ENCODE measurements at places on chromosomes 5 and 9.

DNA sequence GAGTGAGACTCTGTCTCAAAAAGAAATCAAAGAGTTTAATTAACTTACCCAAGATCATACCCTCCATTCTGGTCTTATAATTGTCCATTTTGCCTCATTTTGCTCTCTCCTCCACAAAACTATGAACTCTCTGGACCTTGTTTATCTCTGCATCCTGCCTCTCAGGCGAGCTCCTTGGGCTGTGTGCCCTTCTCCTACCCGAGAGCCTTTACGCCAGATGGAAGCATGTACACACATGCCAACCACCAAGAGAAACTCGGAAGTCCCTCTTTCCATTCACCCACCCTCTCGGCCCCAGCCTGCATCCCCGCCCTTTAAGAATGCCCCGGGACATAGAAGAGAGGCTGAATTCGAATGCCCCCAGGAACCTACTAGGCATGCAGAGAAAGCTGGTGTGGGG is 25.9 kb downstream of the CPLX2 start:
- DNase-seq: no peak

GRCh38 chr9:90964101-90965020 is 162.7 kb downstream of the SYK start:
- DNase-seq: no peak

- DNase-seq: no peak
Measured at GRCh38 chr5:9090381-9091026, 455.4 kb downstream of the SEMA5A start.

- no peak for DNase-seq
Measured at GRCh38 chr9:89766991-89767390, 162.2 kb downstream of the GADD45G start.

GRCh38 chr5:180013678-180014077 is 57.9 kb downstream of the RNF130 start:
- no peak for DNase-seq

DNA sequence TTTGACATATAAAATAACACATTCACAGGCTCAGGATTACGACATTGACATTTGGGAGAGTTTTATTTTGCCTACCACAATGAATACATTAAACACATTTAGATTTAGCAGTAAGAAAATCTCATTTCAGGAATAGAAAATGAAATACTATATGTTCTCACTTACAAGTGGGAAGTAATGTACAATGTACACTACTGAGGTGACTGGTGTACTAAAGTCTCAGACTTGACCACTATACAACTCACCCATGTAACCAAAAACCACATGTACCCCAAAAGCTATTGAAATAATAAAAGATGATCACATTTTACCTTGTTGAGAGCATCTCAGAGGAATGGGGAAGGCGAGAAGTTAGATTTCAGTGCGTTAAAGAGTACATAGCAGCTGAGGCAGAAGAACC is 1202.4 kb upstream of the SEMA6A start:
- DNase-seq: no peak

GRCh38 chr5:134127376-134127861 is 12.9 kb downstream of the TCF7 start:
- no peak for DNase-seq

DNA sequence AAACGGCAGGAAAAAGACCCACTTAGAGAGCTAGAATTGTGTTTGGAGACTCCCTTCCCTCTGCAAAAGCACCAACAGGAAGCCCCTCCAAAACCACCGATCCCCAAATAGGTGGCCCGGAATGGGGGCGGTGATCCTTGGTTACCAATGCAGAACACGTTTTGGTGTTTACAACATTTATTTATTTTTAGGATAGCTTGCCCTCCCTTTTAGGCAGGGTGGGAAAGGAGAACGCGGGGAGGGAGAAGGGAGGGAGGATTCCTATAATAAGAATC is 579 bp upstream of the NTRK2 start:
- DNase-seq: no peak

DNA sequence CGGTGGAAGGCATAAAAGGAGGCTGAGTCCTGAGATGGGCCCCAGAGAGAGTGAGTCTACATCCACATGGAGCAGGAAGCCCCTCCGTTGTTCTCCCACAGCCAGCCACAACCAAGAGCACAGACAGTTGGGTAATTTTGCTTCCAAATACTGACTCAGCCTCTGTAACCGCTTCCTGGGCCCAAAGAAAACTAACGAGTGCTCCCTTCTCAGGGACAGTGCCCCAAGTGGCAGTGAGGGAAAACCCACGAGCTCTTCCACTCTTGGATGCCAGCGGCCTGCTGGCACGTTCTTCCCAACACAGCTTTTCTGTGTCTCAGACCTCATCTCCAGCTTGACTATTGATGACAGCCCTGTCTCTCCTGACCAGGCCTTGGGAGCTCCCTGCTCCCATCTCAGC is 207.6 kb downstream of the FSTL4 start:
- no peak for DNase-seq

DNA sequence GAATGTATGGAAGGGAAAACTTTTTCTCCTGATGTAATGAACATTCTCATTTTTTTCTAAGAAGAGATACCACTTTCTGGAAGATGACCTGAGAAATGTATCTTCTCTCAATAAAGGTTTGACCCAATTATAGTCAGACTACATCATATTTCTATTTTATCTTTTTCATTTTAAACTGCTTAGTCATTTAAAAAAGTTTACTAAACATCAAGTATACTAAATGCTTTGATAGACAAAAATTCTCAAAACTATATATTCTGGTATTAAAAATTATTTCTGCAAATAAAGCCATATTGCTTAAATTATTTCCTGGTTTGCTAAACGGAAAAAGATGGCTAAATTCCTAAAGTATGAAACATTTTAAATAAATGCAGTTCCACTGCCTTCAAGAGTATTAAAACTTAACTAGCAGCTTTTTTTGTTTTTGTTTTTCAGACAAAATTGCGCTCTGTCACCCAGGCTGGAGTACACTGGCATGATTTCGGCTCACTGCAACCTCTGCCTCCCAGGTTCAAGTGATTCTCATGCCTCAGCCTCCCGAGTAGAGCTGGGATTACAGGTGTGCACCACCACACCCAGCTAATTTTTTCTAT is 37.1 kb downstream of the FBXW11 start:
- DNase-seq: no peak

DNA sequence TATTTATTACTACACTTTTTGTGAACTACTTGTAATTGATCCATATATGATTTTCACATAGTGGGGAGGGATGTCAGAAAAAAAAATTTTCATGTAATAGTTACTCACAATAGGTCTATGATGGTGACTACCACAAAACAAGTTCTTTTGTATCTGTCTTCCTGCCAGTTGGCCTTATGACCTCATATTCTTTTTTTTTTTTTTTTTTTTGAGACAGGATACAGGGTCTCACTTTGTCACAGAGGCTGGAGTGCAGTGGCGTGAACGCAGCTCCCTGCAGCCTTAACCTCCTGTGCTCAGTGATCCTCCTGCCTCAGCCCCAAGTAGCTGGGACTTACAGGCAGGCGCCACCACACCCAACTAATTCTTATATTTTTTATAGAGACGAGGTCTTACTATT is 10.9 kb downstream of the SEC24A start:
- no peak for DNase-seq

DNA sequence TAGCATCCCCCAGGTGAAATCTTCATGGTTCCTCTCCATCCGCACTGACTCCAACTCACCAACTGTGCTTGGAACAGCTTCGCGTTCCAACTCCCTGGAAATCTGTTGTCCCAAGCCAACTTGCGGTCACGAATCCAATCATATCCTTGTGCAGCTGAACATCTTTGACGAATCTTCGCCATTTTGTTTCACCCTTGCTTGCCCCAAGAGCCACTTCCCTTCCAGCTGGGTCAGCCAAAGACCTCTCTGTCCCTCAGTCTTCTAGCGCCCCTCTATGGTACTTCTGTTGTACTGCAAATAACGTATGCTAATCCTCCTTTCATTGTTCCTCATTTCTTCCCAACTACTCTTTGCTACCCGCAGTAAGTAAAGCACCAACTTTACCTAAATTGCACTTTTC is 61.0 kb upstream of the TARS1 start:
- peak; percentile 2 for DNase-seq

- peak; percentile 2 for DNase-seq
Measured at GRCh38 chr5:175418251-175418650, 25.7 kb downstream of the DRD1 start.

GRCh38 chr5:142499591-142500226 is 174.9 kb upstream of the SPRY4 start:
- no peak for DNase-seq

DNA sequence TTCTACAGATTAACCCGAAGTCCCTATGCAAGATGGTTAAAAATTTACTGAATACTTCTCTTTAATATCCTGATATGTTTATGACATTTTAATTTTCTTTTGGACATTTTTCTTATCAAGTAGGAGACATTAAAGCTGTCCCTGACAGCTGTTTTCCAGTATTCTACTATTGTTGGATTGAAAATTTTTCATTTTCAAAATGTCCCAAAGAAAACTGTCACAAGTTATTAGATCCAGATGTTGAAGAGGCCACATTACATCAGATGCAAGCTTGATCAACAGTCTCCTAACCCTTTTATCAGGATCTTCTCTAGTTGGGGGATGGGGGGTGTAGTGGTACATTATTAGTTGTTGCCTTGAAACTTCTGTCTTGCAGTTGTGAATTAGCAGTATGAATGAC is 1402.7 kb upstream of the DMAC1 start:
- DNase-seq: no peak

DNA sequence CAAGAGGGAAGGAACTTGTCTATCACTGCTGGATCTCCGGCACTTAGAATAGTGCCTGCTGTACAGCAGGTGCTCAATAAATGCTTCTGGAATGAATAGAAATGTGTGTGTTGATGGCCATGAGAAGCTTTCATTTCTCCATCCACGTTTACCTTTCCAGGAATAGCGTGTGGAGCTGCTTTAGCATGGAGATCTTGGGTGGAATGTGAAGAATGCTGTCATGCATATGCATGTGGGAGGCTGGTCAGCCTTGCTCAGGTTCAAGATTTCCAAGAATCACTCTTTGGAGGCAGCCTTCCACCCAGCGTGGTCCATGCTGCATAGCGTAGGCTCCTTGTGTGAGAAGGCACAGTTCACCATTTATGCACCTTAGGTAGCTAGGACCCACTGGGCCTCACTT is 19.2 kb downstream of the COL15A1 start:
- no peak for DNase-seq

DNA sequence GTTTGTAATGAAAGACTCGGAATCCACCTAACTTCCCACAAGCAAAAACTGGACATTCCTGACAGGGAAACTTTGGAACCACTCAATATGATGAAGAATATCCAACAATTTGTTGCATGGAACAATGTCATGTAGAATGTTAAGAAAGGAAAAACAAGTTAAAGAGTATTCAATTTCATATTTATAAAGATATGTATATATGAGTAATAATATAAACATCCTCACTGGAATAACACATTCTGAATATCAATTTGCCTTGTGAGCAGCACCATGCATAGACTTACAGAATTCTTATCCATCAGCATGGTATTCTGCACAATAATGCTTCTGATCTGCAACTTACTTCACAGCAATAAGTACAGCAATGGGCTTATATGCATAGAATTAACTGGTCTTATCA is 650.3 kb downstream of the SEMA5A start:
- DNase-seq: no peak

DNA sequence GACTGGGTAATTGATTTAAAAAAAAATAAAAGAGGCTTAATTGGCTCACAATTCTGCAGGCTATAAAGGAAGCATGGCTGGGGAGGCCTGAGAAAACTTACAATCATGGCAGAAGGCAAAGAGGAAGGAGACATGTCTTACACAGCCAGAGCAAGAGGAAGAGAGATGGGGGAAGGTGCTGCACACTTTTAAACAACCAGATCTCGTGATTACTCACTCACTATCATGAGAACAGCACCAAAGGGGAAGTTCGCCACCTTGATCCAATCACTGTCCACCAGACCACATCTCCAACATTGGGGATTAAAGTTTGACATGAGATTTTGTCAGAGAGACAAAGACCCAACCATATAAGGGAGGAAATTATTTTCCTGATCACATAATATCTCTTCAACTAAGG is 138.8 kb upstream of the NR4A3 start:
- DNase-seq: no peak

GRCh38 chr9:69149321-69149807 is 24.7 kb upstream of the TJP2 start:
- no peak for DNase-seq

DNA sequence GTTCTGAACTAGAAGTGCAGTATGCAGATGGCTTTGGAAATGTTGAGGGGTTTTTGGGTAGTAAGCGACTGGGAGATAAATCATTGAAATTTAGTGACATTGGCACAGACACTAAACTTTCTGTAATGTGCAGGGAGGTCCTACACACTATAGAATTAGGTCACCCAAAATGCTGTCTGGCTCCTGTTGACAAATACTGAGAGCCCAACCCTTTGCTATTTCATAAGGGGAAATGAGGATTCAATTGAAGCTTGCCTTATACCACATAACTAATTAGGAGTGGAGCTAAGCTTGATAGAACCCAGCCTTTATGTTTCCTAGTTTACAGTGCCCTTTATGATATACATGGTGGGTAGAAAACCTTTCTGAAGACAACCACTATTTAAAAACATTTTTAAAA is 22.6 kb downstream of the HMGXB3 start:
- DNase-seq: no peak

- no peak for DNase-seq
Measured at GRCh38 chr5:39005566-39006232, 68.5 kb downstream of the RICTOR start.

- no peak for DNase-seq
Measured at GRCh38 chr5:64213011-64213410, 47.4 kb downstream of the RNF180 start.

DNA sequence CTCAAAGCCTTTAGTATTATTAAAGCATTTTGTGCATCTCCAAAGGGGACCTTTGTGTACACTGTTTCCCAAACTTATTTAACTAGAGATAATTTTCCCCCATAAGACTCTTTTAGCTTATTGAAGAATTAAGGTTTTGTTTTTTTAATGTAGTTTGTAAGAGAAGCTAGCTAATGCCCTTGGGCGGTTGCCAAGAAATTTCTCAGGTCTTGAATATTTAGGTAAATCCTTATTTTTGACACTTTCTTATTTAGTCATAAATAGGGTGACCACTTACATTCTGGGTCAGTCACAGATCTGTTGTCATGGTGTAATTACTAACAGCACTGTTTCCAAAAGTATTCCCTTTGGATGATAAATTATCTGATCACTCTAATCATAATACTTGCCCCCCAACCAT is 27.2 kb downstream of the TNFAIP8 start:
- DNase-seq: no peak

GRCh38 chr5:32545102-32545800 is 40.1 kb upstream of the SUB1 start:
- DNase-seq: no peak

- DNase-seq: no peak
Measured at GRCh38 chr5:111776913-111777781, 20.2 kb upstream of the NREP start.

DNA sequence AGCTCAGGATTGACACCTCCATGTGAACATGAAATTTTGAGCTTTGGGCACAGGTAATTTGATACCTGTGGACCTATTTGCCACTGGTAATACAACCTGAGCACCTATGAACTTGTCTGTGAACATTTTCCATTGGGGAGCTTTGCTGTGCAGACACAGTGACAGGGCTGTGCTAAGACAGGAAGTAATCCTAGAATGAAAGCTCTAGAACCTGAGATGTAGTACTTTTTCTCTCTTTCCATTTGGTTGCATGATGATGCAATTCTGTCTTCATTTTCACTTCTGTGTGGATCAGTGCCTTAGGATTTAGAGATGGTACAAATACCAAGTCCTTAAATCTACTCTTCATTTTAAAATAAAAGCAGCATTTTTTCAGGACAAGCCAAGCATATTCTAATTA is 216.9 kb downstream of the NR3C1 start:
- DNase-seq: no peak
